ENCODE measurements at places on chromosomes 3 and 15.

DNA sequence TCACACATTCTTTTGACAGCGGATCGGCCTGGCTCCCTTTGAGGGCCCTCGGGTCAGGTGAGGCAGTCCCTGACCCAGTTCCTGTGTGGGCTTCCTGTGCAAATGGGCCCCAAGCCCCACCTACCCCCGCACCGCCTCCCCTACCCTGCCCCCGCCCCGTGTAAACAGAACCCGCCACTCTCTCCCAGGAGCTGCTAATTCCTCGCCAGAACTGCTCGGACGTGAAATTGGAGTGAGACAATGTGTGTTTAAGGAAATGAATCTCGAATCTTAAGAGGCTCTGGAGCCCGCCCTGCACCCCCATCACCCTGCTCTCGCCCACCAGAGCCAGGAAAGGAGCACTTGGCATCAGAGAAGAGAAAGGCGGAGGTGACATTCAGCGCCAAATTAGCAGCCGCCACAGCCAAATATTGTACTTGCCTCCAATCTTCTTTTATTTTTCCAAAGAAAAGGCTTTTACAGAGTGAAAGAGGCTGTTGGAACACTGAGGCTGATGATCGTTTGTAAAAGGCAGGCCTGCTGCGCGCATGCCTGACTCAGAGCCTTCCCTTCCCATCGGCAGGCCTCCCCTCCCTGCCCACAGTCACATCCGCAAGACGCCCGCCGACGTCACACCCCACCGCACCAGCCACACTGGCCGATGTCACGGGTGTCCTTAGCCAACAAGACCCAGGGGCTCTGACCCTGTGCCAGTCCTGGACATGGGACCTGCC, 53.1 kb downstream of the CACNA2D2 start:
- DNase-seq, result peak; percentile 98

DNA sequence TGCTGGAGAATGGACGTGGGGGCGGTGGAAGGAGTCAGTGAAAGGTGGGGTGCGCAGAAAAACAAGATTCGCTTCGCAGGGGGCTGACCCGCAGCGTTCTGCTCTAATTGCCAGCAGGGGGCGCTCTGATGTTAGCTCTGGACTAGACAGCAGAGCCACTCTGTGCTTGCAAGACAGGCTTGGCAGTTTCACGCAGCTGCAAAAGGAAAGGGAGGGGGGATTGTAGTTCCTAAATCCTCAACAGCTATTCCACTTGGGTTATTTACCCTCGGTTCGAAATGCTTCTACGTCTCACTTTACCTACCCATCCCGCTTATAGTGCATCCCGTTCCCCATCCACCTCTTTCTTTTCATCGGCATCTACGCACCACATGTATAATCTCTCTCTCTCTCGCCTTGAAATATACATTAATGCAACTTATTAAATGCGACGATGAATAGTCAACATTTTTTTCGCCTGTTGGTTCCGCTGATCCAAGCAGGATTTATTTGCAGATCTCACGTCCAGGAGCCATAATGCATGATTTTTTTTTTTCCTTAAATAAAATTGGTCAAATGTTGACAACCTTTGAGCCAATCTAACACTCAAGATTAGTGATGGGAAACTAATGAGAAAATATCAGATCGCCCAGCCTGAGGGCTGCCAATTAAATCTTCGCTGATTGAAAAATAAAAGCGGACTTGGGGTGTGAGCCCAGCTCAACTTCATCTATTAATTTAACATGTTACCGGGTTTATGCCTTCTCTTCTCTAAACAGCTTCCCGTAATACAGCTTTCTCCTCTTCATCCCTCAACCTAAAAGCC, 216.4 kb downstream of the MEIS2 start:
- DNase-seq, result peak; percentile 93

DNA sequence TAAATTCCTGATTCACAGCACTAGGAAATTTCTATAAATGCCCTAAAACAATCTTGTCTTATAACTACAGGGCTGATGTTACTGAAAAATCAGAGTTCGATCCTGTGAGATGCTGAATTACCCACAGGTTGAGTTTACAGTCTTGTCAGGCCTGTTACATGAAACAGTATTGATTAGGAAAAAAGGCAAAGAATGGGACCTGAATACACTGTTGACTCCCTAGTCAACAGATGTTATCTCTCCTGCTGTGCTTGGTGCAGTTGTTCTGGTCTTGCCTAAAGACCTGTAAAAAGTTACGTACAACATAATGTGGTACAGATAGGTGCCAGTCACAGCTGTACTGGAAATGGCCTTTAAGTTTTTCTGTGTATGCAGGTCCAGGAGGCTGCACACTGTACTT, 91.4 kb upstream of the ASB14 start:
- DNase-seq, result no peak

DNA sequence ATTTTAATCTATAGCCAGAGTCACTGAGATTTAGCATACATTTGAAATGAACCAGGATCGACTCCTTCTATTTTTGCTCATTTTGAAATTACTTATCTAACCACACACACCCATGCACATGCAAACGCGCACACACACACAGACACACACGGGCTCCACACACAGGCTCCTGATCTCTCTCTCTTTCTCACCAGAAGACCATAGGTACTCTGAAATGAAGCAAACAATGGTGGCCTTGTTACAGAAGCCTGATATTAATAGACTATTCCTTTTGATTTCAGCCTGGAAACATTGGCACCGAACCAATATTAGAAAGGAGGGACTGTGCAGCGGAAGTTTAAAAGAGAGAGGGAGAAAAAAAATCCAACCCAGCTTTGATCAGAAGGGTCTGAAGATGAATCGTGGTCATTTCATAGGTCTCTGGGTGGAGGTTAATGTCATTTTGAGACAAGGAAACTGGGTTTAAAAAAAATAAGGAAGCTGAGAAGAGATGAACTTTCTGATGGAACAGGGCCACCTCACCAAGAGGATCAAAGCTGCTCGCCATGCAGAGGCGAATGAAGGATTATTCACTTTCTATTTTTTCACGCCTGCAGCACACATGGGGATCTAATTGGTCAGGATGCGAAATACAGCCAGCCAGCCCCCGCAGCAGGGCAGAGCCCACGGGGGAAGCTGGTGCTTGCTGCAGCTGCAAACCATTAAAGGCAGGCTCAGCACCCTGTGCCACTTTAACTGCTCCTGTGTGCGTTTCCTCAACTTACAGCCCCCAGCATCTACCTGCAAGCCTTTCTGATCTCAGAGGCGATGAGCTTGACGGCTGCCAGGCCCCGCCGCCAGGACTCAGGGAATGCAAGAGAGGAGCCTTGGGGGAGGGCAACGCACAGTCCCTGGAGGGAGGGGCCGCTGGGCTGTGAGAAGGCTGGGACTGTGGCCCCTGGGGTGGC, 88.8 kb downstream of the HES1 start:
- no peak for DNase-seq

GRCh38 chr3:137264071-137264820, 306.5 kb downstream of the IL20RB start:
- no peak for DNase-seq

- no peak for DNase-seq
Observed at GRCh38 chr3:56771376-56771775, 30.4 kb downstream of the ARHGEF3 start.

DNA sequence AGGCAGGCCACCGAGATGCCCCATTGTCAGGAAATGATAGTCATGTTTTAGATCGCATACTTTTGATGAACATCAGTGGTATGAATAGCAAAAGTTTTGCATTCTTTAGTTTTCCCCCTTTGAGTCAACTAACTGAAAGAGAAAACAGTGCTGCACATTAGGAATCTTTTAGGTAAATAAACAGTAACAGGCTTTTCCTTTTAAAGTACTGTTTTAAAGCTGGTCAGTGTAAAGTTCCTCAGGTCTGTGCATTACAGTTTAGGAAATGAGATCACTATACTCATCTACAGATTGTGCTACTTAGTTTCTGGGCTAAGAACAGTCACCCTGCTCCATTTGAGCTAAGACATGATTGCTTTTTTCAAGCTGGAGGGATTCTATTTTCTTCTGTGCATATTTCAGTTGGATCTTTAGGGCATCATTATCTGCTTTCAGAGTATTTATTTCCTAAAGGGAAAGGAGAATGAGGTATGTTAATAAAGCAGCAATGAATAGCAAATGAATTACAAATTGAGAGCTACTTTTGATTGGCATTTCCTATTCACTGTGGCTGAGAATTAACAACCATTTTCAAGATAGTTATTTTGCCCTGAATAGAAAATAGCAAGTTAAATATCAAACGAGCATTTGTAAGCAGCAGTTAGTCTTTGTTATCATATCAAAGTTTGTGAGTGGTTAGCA, 36.5 kb downstream of the FAM98B start:
- peak; percentile 72 for DNase-seq

DNA sequence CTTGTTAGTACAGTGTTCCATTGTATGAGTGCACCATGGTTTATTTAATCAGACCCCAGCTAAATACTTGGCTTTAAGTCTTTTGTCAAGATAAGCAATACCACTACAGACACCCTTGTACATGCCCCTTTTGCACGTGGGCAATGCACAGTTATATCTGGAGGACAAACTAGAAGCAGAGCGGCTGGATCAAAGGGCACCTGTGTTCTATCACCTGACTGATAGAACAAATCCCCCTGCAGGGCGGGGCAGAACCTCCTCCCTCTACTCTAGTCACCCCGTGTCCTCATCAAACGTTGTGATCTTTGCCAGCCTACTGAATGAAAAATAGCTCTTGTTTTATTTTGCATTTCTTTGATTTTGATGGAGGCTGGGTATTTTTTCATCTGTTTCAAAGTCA, 314.9 kb downstream of the TLE3 start:
- no peak for DNase-seq

- no peak for DNase-seq
Observed at GRCh38 chr3:24471486-24471885, 23.2 kb downstream of the THRB start.

- no peak for DNase-seq
Observed at GRCh38 chr15:101724675-101725005, 367 bp upstream of the TARS3 start.

- DNase-seq, result no peak
Observed at GRCh38 chr3:189529468-189529867, 101.7 kb upstream of the TP63 start.

DNA sequence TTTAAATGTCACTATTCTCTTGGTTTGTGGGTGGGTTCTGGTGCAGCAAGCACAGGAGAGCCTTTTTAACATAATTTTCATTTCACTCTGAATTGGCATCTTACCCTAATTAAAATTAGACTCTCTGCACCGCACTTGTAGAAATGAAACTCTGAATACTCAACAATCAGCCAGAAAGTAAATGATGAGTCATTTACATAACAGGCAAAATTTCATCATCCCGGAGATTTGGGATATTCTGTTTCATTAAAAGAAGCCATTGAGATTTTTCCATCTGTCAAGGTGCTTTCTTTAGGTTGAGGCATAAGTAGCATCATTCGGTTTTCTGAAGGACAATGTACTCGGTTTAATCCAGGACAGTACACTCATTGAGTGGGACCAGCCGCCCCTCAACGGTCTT, 111.0 kb downstream of the RFTN1 start:
- peak; percentile 82 for DNase-seq

DNA sequence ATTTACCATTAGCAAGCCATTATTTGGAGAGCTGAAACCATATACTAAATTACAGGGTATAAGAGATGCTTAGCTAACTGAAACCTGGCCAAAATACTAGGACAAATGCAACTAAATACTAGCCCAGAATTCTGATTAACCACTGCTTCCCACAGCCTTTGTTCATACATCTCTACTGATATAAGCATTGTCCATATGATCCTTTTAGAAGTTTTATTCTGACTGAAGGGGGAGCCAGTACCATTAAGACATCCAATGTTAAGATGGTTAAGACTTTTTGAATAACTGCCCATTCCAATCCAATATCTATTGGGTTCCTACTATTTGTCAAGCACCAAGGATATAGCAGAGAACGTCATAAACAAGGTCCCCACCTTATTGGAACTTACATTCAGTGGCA, 421.3 kb downstream of the FOXP1 start:
- no peak for DNase-seq

GRCh38 chr15:80604583-80605575, 90.2 kb upstream of the ABHD17C start:
- DNase-seq, result no peak

DNA sequence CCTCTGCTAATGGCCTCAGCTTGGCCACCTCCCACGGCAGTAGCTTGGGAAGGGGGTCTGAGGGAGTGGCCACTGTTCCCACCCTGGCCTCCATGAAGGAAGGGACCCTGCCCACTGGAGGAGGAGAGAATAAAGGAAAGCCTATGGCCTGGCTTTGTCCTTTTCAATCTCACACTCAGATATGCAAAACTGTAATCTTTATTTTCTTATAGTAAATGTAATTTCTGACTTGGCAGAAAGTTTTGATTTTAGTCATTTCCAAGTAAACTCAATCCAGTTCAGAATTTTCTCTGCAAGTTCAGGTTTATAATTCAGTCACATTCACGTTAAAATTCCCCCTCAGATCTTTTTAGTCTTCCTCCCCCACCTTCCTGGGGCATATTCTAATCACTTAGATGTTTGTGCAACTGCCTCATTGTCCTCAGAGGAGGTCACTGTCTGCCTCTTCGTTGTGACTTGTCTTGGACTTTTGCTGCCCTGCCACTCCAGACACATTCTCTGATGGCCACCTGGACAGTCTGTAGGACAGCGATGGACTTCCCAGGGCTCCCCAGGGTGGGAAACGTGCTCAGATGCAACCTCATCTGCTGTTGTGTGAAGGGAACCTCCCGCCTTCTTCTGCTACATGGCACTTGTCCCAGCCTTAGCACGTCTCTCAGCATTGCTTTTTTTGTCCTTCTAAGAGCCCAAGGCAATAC, 222.8 kb upstream of the TBL1XR1 start:
- DNase-seq, result no peak

DNA sequence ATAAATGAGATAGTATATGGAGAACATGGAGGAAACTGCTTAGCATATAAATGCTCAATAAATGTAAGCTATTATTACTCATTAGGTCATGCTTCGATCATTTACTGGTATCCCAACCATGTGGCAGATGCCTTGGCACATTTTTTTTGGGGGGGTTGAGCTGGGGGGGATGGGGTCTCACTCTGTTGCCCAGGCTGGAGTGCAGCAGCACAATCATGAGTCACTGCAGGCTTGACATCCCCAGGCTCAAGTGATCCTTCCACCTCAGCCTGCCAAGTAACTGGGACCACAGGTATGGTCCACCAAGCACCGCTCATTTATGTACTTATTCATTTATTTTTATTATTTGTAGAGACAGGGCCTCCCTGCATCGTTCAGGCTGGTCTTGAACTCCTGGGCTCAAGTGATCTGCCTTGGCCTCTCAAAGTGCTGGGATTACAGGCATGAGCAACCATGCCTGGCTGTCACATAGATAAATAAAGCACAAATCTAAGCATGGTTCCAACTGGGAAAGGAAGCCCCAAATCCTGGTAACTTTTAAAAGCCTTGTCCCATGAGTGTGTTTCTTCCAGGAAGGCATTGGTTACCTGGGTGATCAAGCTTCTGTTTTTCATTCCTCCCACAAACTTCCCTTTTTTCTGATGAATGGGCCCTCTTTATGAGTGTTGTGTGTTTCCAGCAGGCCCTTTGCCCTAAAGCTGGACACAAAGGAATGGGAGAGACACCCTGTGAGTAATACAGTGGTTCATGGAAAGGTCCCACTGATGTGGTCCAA, 147.4 kb upstream of the UMPS start:
- DNase-seq, result peak; percentile 15

All from osteoblast (primary cell).